ENCODE measurements at places on chromosomes 16 and 17.

- peak; percentile 38 for DNase-seq
These were observed 732 bp downstream of the TNRC6A start for GRCh38 chr16:24729951-24730815.

GRCh38 chr17:41254861-41255260, 323 bp upstream of the KRTAP9-9 start:
- no peak for DNase-seq

- DNase-seq: peak; percentile 80
These were observed at the start of gene MPG for GRCh38 chr16:77807-78443. Gene MPG, plus strand, starts transcription at chr16:78225. Its CDS starts 85 bp downstream, at chr16:78310.

DNA sequence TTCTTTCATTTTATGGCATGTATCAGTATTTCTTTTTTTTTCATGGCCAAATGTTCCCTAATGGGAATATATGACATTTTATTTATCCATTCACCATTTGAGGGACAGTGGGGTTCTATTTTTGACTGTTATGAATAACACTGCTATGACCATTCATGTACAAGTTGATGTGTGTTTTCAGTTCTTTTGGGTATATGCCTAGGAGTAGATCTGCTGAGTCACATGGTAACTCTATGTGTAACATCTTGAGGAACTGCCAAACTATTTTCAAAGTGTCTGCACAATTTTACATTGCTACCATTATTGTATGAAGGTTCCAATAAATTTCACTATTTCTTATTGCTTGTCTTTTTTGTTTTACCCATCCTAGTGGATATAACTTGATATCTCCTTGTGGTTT, 223.0 kb downstream of the TANC2 start:
- no peak for DNase-seq

DNA sequence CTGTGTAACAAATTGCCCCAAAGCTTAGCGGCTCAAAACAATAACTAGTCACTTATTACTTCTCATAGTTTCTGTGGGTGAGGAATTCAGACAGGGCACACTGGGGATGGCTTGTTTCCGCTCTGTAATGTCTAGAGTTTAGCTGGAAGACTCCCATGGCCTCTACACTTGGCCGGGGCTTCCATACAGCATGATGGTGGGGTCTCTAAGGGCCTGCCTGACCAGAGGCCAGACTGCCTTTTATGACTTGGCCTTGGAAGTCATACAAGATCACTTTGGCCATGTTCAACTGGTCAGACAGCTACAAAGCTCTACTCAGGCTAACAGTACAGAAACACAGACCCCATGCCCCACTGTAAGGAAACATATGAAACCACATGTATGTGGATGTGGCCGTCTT, 8.2 kb downstream of the GLP2R start:
- no peak for DNase-seq

Measured in globus pallidus (tissue), 1 donor.